ENCODE measurements at places on chromosomes 3 and 15. TPM values are rescaled to one million over a fixed set of nuclear protein-coding genes. Genes with fewer than 3 reads are reported as not detected.

DNA sequence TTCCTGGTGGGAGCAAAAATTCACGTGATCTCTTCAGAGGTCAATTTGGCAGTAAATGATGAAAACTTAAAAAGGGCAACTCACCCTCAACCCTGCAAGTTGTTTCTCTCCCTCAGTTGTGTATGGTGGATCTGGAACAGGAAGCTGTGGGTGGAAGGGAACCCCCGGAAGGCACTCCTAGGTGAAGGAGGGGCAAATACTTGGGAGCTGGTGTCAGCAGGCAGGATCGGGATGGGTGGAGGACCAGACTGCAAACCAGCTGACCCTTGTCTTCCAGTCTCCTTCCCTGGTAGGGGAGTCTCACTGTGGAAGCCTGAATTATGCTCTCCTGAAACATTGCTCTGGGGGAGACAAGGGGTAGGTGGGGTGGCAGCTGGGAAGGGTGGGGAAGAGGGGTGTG, 33.5 kb downstream of the PRR23E start:
- no peak for DNase-seq

- no peak for DNase-seq
These were observed 6.1 kb downstream of the CDHR4 start for GRCh38 chr3:49793486-49794085.

DNA sequence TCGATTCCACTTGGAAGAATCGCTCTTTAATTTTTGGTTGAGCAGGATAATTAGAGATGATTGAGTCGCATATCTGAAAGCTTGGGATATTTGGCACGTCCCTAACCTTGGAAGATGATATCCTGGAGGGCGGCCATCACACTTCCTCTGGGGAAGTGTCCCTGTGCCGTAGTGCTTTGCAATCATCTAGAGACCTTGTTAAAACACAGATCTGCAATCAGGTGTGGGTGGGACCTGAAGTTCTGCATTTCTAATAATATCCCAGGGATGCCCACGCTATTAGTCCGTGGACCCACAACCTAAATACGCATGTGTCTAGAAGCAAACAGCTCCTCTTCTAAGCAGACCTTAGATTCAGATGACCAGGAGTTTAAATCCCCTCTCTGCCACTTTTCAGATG, 20.5 kb downstream of the MYO1E start:
- no peak for DNase-seq

DNA sequence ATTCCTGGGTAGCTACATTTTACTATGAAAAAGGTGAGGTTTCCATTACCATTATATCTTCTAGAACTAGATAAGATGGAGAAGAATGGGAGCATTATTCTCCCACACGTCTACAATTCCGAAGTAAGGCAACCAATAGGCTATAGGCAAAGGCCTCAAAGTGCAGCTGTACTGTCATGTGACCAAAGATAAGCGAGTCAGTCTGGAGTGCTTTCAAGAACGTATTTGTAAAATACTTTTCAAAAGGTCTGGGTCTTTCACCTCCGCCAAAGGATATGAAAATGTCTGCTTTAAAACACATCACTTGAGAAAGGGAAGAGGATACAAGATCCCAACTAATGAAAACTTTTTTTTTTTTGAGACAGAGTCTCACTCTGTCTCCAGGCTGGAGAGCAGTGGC, 9.9 kb downstream of the CCPG1 start:
- no peak for DNase-seq

The ST8SIA2 gene
- 0.19 TPM for total RNA-seq

DNA sequence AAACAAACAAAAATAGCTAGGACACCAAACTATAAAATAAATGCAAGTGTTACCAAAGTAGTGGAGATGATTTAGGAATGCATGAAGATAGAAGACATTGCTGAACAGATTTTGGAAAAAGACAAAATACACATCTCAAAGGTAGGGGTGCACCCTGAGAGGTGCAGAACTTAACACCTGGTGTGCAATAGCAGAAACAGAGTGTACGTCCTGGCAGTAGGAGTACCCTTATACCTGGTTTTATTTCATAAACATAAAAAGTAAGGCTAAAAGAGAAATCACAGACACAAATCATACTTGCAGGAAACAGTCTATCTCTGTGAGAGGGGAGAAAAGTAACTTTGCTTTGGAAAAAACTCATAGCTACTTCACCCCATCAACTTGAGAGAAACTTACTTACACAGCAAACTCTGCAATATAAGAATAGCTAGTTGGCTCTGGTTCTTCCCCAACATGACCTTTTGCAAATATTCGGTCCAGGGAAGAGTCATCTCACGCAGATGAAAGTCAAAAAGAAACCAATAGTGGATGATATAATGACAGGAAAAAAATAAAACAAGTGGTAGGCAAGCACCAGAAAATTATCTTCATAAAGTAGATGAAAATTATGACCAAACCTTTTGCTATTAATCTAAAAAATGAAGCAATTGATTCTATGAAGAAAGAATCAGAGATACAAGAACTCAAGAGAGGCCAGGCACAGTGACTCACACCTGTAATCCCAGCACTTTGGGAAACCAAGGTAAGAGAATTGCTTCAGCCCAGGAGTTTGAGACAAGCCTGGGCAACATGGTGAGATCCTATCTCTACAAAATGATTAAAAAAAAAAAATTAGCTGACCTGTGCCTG, 108.9 kb upstream of the BNIP2 start:
- DNase-seq, result no peak

- DNase-seq, result no peak
These were observed 1.2 kb downstream of the MKRN3 start for GRCh38 chr15:23566651-23567050.

The FOXL2 gene
- 0.28 TPM for total RNA-seq

GRCh38 chr3:57164217-57164656, 916 bp downstream of the IL17RD start:
- DNase-seq, result peak; percentile 25

The CFAP20DC gene
- total RNA-seq, result 1.2 TPM

DNA sequence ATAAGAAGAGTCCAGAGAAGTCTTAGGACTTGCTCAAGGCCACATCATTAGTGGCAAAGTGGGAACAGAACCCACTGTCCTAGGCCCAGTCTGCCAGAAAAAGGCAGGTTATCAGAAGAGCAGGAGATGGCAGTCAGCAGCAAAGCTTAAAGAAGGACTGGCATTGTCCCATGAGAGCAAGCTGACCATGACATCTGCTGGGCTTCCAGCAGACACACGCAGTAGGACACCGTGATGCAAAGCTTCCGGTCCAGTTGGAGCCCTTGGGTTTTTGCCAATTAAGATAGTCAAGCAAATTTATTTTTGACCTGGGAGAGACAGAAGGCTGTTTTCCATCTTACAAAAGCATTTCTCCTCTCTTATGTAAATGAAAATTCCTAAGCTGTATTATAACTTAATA, 42.1 kb downstream of the ZBTB38 start:
- DNase-seq, result peak; percentile 43

The CEP19 gene
- 0.79 TPM for total RNA-seq

The NMNAT3 gene
- 4.8 TPM for total RNA-seq

DNA sequence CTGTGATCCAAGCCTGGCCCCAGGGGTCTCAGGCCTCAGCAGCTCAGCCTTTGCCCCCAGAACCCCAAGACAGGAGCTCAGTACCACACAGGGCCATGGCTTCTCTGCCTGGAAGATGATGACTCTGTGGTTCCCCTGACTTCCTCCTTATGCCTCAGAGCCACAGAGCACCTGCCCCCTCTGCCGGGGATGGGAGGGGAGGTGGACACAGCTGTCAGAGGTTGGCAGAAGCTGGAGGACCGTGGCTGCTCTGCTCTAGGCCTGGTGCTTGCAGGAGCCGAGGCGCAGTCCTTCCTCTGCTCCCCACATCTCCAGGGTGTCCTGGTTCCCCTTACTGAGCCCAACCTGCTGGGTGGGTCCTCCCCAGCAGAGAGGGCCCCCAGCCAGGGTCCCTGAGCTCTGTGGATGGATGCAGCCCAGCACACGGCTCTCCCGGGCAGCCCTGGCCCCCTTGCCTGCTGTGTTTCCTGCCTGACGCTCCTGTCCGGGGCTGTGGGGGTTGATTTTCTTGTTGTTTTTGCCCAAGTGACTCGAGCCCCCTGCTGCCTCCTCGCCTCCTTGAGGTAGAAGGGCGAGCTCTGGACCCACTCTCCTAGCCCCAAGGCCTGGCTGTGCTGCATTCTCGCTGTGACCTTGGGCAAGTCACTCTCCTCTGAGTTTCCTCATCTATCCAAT, 36.6 kb downstream of the PSTPIP1 start:
- peak; percentile 53 for DNase-seq

DNA sequence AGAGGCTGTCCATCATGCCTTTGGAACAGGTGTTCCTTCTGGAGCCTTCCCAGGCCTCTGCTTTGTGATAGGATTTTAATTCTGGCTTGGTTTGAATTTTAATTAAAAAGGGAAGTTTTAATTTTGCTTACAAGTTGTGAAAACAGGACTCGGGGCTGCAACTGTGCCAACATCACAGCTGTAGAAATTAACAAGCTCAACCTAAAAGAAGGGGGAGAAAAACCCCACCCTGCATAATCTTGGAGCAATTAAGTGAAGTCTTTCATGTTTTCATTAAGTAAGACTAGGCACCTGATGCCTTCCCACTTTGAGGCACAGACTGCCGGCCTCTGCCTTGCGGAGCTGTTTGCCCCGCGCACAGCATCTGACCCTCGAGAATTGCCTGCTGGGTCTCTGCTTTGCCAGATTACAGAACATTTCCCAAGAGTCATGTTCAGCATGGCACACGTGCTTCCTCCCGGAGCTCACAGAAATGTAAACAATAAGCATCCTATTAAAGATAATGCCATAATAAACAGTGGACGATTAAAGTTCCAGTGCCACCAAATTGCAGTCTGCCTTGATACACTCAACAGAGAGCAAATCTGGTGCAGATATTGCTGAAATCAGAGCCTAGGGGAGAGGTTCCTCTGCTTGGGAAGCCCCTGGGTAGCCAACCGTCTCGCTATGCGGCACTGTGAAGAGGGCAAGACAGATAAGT, 364.2 kb downstream of the LRTM1 start:
- DNase-seq, result no peak

- DNase-seq, result no peak
These were observed 91.0 kb upstream of the MB21D2 start for GRCh38 chr3:193008654-193009053.

- no peak for DNase-seq
These were observed 75.7 kb downstream of the DUT start for GRCh38 chr15:48406911-48407310.

The VWA5B2 gene
- 2.5 TPM for total RNA-seq

The GOLGA8O gene
- total RNA-seq, result 0.32 TPM

The ITGA11 gene
- total RNA-seq, result 0.72 TPM

- no peak for DNase-seq
These were observed 5.9 kb downstream of the EIF2AK4 start for GRCh38 chr15:39939487-39940452.

DNA sequence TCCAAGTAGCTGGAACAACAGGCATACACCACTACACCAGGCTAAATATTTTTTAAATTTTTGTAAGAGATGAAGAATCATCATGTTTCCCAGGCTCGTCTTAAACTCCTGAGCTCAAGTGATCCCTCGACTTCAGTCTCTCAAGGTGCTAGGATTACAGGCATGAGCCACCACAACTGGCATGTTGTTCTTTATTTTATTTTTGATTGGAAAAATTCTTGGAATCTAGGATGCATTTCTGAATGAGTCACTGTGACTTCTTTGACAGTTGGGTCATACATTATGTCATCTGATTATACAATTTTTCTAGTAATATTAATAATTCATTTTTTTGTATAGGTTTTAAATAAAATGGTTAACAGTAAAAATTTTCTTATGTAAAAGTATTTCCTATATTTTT, 870.2 kb downstream of the SI start:
- no peak for DNase-seq

The XIRP1 gene
- not detected for total RNA-seq

GRCh38 chr15:56919609-56920366, 1.3 kb downstream of the TCF12 start:
- peak; percentile 12 for DNase-seq

DNA sequence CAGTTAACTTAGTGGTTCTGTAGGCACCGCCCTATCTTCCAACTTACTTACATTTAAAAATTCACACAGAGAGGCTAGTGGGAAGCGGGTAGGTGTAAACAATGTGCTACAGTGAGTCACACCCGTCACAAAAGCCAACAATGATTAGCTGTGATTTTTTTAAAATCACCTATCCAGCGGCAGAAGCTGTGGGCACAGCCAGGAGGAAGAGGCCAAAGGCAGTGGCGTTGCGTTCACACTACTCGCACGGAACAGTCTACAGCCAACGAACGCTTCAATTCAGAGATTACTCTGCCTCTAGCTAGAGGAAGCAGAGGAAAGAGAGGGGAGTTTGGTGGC, 2.5 kb upstream of the NLGN1 start:
- no peak for DNase-seq

DNA sequence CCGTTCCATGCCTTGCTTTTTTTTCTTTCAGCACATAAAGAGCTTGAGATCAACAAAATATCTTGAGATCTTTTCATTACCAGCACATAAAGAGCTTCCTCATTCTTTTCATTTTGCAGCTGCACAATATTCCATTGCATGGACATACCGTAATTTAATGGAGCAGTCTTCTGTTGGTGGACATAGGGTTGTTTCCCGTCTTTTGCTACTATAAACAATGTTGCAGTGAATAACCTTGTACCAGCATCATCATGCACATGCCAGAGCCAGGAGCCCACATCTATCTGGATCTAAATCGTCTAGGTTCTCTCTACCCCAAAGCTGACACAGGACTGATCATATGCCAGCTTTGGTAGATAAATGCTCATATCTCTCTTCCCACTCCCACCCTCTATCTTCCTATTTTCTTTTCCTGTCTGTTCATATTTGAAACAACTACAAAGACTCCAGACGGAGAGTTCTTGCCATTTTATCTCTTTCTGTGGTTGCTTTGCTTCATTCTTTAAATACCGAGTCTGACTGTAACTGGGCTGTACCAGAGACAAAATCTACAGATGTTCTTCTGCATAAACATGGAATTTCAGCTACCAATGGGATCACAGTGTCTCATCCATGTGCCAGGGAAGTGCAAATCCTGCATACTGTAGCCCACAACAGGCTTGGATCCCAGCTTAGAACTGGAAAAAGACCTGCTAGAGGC, 47.1 kb upstream of the AKAP13 start:
- DNase-seq, result no peak

DNA sequence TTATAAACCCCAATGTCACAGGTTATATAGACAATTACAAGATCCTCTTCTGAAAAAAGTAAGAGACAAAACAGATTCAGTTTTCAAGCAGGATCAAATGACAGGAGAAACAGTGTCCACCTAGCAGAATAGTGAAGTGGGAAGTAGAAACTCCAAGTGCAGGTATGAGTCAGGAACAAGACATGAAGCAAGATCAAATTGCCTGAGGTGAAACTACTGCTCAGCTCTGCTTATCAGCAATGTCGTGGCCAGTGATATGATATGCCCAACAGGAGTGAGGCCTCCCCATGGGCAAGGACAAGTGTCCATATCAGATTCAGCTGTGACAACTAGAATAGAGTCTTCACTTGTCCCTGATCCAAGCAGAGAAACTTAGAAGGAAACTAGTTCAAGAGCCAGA, 100.0 kb downstream of the ZMAT3 start:
- no peak for DNase-seq

Data from pancreas (tissue), 10 donors.